ENCODE measurements at places on chromosomes 6 and 20. TPM values are rescaled to one million over a fixed set of nuclear protein-coding genes. Genes with fewer than 3 reads are reported as not detected.

DAAM2 gene
- 3.0 TPM for total RNA-seq

SLC26A8 gene
- total RNA-seq: 0.97 TPM

TRIM31 gene
- total RNA-seq: not detected

BCAS1 gene
- 0.05 TPM for total RNA-seq

HTR1E gene
- total RNA-seq: not detected
